Stimulated activated CD8-positive, alpha-beta memory T cell treated with anti-CD3 and anti-CD28 coated beads, Interleukin-2, amount 100 ng/mL, for 1 hour (primary cell): ENCODE measurements at places on chromosomes 12 and 14.
A peak's percentile ranks its signal among the peaks of the same experiment; 100 is the strongest.

- DNase-seq: no peak
Observed at GRCh38 chr12:15256761-15257160, 35.5 kb upstream of the RERG start.

GRCh38 chr14:39265806-39266524 lies 32.2 kb downstream of the MIA2 start:
- DNase-seq: no peak

DNA sequence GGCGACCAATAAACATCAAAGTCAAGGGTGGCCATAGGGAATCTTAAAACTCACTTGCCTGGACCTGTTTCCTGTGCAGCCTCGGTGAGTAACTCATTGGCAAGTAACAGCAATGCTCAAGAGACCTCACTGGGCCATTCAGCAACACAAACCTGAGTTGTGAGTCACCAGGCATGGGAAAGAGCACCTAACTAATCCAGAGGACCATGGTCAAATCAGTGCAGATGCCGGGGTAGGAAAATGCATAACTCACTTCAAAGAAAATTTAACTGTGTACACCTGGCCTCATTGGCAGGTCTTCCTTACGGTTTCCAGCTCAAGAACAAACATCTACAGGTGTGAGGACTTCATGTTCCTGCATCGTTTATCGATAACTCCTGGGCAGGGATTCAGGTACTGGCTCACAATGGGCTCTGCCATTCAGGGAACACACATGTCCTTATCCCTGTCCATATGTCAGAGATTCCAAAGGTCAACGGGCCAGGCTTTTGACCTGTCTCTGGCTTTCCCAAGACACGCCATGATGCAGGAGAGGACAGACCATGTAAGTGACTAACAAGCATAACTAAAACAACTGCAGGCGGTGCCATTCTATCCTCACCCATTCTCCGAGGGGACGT lies 211.8 kb downstream of the ANO2 start:
- no peak for DNase-seq

DNA sequence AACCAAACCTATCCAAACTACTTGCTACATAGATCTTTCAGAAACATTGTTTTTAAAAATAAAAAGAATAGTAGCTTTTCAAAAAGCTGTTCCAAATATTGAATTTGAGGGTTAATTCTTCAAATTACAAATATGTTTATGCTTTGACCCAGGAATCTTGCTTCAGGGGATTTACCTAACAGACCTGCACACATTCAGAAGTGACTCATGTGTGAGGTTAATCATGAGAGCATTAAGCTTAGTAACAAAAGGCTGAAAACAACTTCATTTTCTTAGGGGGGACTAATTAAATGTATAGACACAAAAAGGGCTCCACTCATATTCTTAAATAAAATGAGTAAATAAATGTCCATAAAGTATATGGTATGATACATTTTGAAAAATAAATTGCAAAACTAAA lies 672.4 kb upstream of the FLRT2 start:
- DNase-seq: no peak

GRCh38 chr14:91009501-91010152 lies 50.8 kb downstream of the RPS6KA5 start:
- no peak for DNase-seq

GRCh38 chr12:3803865-3804472 lies 51.1 kb upstream of the CRACR2A start:
- DNase-seq: peak; percentile 49

DNA sequence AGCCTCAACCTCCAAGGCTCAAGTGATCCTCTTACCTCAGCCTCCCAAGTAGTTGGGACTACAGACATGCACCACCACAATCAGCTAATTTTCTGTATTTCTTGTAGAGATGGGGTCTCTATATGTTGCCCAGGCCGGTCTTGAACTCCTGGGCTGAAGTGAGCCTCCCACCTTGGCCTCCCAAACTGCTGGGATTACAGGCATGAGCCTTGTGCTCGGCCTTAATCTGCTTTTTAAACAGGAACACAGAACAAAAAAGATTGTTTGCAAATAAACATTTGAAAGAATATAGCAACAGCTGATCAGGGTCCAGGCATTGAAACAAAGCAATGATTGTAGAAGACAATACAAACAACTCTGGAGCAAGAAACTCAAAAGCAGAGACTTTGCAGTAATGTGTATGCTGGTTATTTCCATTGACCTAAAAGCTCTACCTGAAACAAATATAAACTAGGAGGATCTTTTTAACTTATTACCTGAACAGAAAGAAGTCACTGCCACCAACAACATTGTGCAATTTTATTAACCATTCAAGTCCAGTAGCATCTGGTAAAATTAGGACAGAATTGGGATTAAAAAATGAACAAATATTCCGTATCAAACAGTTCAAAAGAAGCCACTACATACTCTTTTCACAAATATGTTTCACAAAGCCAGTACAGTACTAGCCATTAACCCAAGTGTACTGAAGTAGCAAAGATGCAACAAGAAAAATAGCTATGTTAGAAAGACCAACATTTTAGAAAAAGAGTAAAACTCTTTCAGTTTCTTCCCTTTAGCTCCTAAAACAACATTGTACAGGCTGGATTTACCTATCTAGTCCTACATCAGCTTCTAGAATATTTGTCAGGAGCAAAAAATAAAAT lies 14.2 kb downstream of the AMN1 start:
- no peak for DNase-seq

- no peak for DNase-seq
Observed at GRCh38 chr12:94290353-94290752, 142.0 kb downstream of the PLXNC1 start.

GRCh38 chr14:22474730-22475351 lies 114.2 kb downstream of the DAD1 start:
- no peak for DNase-seq

- DNase-seq: no peak
Observed at GRCh38 chr12:14795028-14795448, 8.2 kb downstream of the WBP11 start.

DNA sequence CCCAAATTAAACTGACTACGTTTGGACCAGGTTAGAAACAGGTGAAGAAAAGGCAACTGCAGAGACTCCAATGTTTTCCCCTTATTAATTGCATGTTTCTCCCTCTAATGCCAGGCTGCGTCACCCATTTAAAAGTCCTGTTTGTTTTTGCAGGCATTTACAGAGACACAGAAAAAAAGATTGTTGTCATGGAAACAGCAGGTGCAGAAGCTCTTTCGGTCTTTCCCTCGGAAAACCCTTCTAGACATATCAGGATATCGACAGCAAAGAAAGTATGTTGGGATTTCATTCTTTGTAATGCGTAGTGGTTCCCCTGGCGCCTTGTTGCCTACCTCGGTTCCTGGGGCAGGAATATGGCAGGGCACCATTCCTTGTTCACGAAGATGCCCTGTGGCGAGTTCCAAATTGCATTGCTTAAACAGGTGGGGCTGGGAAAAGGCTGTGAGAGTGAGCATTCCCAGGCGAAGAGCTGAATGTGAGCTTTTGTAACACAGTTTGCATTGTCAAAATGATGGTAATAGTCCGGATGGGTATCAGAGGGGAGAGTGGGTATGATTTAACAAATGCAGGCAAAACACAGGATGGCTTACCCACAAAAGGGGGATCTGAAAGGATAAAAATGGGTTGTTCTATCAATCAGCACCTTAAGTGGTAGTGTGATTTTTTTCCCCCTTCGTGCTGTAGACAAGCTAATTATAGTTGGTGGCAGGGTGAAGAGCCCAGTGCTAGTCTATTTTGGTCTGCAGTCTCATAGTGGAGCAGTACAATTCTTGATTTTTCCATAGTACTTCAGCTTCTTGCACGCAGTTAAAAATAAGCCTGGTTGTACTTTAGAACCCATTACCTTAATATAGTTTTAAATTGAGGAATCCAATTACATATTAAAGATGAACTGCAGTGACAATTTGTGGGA lies 132.4 kb downstream of the GCH1 start:
- no peak for DNase-seq

DNA sequence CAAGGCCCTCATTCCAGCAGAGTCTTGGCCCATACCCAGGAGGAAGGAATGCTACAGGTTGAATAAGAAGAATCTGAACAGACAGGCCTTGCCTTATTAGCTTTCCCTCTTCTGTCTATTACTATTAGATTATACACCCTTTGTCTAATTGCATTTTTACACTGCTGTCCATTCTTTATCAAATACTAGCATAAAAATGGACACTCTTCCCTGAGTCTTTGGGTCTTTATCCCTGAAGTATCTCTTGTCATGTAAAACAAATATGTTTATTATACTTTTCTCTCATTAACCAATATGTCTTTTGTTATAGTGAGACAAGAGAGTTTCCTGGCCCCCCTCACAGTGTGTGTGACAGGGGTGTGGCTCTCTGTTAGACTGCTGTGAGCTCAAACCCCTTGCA lies 897.4 kb upstream of the SEL1L start:
- DNase-seq: no peak

DNA sequence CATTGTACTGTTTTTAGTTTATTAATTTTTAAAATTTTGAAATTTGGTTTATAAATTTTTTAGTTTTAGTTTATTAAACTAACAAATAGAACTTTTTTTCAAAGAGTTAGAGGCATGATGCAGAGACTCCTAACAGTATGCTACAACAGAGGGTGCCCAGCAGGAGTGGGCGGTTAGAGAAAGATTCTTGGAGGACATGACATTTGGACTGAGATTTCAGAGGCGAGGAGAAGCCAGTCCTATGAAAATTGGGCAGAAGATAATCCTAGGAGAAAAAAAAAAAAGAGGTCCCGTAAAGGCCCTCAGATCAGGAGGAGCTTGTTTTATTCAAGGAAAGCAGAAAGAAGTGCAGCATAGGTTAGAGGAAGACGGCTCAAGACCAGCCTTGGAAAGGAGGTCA lies 21.7 kb downstream of the KCNK10 start:
- no peak for DNase-seq

- DNase-seq: no peak
Observed at GRCh38 chr14:68109132-68109900, 289.7 kb downstream of the RAD51B start.

GRCh38 chr12:98645572-98646067 lies 530 bp downstream of the APAF1 start:
- DNase-seq: no peak

DNA sequence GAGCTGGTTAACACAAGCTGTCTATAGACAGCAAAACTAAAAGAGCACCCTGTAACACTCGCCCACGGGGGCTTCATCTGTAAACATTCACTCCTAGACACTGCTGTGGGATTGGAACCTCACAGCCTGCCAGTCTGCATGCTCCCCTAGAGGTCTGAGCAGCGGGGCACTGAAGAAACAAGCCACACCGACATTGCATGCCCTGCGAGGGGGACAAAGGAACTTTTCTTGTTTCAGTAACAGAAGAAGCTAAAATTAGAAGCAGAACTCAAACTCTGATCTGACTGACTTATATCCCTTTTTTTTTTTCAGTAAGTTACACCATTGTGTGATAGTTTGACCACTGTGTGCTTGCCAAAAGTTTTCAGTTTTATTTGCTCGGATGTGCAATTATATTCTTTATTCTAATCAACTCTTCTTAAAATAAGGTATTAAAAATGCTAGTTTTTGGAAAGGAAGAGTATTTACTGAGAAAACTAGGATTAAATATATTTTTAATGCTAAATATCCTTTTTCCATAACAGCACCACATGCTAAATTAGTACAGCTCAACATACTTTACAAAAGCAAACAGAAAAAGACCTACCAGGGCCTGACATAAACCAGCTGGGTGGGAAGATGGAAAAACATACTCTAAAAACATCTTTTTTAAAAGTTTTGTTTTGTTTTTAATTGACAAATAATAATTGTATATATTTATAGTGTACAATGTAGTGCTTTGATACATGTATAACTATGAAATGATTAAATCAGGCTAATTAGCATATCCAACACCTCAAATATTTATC lies 100.2 kb downstream of the EPS8 start:
- no peak for DNase-seq

GRCh38 chr12:116389990-116390389 lies 112.5 kb upstream of the MED13L start:
- DNase-seq: no peak

- no peak for DNase-seq
Observed at GRCh38 chr14:88326352-88327103, 3.5 kb upstream of the KCNK10 start.

GRCh38 chr12:127550271-127550670 lies 716.7 kb upstream of the TMEM132C start:
- no peak for DNase-seq

GRCh38 chr12:68765696-68766095 lies 19.7 kb downstream of the SLC35E3 start:
- no peak for DNase-seq

GRCh38 chr12:80142640-80143039 lies 43.3 kb downstream of the OTOGL start:
- DNase-seq: no peak

DNA sequence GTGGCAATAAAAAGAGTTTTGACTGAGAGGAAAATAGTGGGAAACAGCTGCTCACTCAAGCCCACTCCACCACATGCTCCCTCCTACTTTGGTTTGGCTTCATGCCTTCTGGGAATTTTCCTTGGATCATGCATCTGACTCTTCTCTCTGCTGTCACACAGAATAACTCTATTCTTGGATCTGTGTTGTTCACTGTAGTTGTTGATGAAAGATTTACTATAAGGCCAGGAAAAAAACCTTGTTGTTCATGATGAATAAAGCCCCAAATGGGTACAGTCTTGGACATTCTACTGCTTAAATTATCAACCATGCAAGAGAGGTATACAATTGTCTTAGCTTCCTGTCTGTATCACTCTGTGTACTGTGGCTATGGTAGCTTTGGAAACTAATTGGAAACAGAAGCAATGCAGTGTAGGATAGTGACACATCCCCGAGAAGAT lies 70.5 kb downstream of the TMX1 start:
- no peak for DNase-seq

- DNase-seq: no peak
Observed at GRCh38 chr12:122491991-122492390, 8.7 kb downstream of the ZCCHC8 start.

DNA sequence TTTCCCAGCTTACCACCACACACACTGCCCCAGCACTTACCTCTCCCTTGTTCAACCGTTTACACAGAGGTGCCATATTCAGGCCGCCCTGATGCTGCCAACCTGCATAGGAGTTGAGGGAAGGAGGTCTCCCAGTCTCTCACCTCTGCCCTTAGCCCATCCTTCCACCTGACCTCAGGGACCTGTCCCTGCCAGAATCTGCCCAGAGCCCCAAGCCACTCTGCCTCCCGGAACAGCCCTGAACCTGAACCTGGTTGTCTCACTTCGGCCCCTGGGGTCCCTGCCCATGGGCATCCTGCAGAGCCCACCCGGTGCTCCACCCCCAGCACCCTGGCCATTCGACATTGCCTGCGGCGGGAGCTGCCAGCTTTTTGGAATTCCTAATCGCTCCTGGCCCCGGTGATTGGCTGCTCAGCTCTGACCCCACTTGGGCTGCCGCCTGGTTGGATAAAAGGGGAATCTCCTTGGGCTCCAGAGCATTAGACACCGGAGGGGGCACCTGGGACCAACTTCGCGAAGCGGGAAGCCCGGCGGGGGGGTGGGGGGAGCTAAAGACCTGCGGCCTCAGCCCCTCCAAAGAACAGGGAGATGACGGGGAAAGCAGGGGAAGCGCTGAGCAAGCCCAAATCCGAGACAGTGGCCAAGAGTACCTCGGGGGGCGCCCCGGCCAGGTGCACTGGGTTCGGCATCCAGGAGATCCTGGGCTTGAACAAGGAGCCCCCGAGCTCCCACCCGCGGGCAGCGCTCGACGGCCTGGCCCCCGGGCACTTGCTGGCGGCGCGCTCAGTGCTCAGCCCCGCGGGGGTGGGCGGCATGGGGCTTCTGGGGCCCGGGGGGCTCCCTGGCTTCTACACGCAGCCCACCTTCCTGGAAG lies at the start of gene VSX2:
VSX2 (plus strand) TSS at position 476 of the 874 bp plus-strand sequence; CDS start at position 589, 113 bp downstream.
- no peak for DNase-seq
